Stimulated activated CD4-positive, alpha-beta T cell treated with anti-CD3 and anti-CD28 coated beads, Interleukin-12 subunit alpha, Interleukin-12 subunit beta, amount 100 ng/mL, for 4 hours (primary cell): ENCODE measurements at places on chromosomes 4 and X.

GRCh38 chrX:16002185-16002584 lies 121.2 kb upstream of the GRPR start:
- no peak for DNase-seq

DNA sequence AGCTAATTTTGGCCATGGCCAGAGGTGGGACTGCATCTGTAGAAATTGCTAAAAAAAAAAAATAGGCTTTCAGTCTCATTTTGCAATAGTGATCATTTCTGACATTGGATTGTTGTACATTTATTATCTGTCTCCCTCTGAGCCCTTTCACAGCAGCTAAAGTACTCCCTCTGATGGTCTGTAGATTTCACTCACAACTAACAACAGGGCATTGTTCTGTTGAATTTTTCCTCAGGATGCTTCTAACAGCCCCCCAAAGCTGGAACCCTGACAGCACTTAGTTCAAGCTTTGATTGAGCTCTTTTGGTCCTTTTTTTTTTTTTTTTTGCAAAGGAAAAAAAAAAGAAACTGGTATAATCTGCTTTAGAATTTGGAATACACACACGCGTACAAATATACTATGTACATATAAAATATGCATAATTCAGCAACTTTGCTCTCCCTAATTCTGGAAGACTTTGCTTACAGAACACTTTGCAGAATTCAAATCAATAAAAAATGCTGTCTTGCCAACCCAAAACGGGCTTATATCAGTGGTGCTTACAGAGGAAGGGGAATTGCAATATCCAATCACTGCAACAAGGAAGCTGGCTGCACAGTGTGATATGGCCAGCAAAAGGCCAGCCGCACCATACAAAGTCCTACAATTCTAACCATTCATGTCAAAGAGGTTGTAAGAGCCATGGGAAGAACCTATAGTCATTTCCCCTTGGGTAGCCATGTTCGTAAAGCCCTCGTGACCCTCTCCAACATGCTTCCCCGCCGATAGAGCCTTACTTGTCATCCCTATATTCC lies 406.4 kb downstream of the SMARCA1 start:
- DNase-seq: no peak

DNA sequence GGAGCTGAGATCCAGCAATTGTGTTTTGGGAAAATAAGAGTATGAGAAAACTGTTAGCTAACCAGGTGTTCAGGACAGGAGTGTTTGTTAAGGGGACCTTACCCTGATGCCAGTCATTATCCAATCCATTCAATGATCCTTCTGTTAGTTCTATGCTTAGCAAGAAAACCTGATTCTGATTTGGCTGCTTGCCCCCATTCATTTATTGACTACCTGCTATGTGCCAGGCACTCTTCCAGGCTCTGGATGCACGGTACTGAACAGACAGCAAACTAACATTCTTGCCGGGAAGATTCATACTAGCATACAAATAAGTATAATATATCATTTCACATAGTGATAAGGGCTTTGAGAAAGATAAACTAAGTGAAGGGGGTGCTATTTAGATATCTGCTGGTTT lies 1.0 kb upstream of the MECP2 start:
- DNase-seq: no peak

GRCh38 chrX:135383249-135383648 lies 38.5 kb upstream of the SMIM10L2A start:
- DNase-seq: no peak

DNA sequence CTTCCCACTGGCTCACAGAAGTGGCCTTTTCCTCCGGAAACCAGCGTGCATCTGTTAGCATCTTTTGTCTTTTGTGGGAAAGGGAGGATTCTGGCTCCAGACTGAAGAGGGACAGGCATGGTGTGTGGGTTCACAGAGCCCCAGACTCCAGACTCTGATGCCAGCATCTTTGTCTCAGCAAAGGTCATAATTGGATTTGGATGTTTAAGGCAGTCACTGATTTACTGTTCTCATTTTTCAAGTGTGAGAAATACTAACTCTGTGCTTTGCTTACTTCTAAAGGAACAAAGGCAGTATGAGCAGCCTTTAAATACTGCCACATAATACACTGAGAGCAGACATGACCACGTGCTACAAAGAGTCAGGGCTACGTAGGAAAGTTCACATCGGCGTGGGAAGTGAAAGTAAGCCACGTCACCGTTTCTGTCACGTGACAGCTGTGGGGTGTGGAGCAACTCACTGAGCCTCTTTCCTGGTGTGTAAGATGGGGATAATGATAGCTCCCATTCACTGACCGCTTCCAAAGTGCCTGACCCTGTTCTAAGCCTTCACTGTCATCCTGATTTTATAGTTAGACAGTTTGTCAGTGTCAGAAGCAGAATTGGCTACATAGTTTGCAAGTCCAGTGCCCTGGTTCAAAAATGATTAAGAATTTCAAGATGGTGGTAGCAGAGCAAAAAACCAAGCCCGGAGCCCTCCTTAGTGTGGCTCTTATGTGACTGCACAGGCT lies 24.8 kb upstream of the TMSB4X start:
- DNase-seq: peak; percentile 71

DNA sequence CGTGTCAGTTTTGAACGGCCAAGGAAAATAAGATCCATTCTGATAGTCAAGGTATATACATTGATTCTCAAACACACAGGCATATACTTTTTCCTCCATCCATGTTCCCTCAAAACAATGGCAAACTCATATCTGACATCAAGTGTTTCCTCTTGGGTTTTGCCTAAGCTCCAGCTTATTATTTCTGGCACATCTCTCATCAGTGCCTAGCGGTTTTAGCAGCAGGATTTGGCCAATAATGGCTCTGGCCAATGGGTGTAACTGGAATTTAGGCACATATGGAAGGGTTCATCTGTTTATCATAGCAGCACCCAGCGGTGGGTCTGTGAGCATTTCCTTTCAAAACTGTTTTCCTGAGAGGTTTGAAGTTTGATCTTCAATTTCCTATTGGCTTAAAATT lies 161.6 kb upstream of the TLL1 start:
- no peak for DNase-seq

GRCh38 chrX:141839856-141840255 lies 1.7 kb downstream of the MAGEC3 start:
- no peak for DNase-seq

DNA sequence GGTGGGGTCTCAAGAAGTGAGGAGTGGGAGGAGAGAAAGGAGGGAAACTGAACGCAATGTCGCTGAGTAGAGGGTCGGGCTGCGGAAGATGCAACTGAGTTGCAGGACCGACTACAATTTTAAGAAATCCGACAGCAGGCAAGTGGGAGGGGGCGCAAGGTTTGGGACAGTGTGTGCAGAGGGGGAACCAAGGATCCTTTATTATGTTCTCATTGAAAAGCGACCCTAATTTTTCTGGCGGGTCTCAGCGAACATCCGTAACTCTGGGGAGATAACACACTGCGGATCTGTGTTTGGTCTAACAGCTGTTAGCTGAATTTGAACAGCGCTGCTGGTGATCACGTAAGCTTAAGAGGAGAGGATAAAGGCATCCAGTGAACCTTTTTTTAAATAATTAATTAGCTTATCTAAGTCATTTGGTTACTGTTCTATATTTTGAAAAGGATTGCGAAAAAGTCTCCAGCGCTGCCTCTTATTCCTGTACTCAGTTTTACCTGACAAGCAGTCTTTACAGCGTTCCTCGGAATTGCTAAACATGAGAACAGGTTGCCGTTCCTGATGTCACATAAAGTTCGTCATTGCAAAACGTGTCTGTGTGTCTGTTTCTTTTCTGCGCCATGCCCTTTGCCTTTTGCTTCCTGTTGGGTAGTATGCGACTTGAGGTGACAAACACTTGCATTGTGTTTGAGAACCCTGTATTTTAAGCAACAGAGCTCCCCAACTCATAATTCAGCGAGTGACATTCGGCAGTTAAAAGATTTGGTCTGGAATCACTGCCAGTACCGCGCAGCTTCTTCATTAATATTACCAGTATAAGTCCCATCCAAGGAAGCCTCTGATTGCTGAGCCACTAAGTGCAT lies 1.3 kb downstream of the HTR2C start:
- no peak for DNase-seq

GRCh38 chrX:119228512-119229252 lies 7.4 kb upstream of the PGRMC1 start:
- no peak for DNase-seq

DNA sequence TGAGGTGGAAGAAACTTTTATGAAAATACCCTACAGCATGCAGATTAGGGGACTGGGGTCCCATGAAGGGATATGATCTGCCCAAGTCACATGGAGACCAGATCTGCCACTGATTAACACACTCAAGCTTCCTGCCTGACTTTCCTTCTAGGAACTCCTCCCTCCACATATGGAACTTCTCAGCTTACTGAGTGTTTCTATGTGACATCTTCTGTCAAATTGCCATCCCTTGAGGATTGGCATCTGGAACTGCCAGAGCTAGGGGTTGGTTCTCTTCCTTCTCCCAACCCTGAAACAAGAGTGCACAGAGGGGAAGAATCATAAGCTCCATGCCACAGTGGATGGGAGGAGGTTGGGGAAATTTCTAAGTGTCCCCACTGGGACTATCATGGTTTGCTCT lies 150.6 kb upstream of the MBNL3 start:
- DNase-seq: no peak

GRCh38 chrX:51889851-51890250 lies 3.6 kb upstream of the MAGED1 start:
- DNase-seq: no peak
